Right lobe of liver (tissue), 6 donors: ENCODE measurements at places on chromosomes 11 and 22.

DNA sequence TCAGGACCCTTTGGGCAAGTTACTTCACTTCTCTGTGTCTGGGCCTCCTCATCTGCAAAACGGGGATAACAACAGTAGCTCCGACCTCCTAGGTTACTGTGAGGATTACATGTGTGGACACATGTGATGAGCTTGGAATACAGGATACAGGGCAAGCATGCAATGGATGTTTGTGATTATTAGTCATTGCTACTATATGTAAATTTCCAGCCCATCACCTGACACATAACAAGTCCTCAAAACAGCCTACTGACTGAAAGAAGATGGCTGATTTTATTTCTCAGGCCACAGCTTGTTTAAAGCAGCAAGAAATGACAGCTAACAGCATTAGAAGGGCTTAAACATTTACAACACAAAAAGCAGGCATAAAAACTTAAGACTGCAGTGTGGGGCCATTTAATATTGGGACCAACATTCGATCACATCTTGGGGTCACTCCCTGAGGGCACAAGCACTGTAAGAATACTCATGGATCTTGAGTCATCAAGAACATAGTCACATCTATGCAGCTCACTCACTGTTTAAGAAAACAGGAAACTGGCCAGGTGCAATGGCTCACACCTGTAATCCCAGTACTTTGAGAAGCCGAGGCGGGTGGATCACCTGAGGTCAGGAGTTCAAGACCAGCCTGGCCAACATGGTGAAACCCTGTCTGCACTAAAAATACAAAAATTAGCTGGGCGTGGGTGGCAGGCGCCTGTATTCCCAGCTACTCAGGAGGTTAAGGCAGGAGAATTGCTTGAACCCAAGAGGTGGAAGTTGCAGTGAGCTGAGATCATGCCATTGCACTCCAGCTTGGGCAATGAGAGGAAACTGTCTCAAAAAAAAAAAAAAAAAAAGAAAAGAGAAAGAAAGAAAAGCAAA lies 49.5 kb downstream of the ABTB2 start:
- peak overlapping the region; percentile 60 for H3K27ac ChIP-seq
- no peaks in the 10 kb centered on the region for H3K36me3 ChIP-seq
- DNase-seq = no peak
- no peaks in the 10 kb centered on the region for H3K27me3 ChIP-seq
- no peaks in the 10 kb centered on the region for H3K4me1 ChIP-seq

- H3K27me3 ChIP-seq = no peaks in the 10 kb centered on the region
- no peak overlapping the region for H3K4me3 ChIP-seq
- no peak for DNase-seq
These were observed 46.9 kb downstream of the PANX1 start for GRCh38 chr11:94175535-94175934.

DNA sequence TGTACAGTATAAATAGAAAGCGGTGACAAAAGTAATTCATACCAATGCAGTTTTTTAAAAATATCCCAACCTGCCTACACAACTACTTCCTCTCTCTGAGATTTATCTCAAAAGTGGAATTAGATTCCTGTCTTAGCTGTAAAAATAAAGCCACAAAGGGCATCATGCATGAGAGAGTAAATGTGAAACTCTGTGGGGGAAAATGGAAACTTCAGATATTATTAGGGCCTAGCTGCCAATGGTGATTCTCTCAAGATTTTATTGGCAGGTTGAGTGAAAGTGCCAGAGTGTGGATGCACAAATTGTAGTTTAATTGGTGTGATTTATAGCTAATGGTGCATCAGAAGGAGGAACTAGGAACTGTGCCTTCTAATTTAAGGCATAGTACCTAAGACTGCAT lies 356.9 kb upstream of the CCDC90B start:
- H3K4me3 ChIP-seq = no peak overlapping the region
- DNase-seq = no peak
- H3K27me3 ChIP-seq = no peaks in the 10 kb centered on the region
- H3K4me1 ChIP-seq = no peaks in the 10 kb centered on the region

- H3K27ac ChIP-seq = no peak overlapping the region
- H3K4me1 ChIP-seq = no peaks in the 10 kb centered on the region
- no peaks in the 10 kb centered on the region for H3K36me3 ChIP-seq
These were observed 901.4 kb upstream of the API5 start for GRCh38 chr11:42410251-42410955.
